ENCODE measurements at places on chromosomes 5 and 9.

DNA sequence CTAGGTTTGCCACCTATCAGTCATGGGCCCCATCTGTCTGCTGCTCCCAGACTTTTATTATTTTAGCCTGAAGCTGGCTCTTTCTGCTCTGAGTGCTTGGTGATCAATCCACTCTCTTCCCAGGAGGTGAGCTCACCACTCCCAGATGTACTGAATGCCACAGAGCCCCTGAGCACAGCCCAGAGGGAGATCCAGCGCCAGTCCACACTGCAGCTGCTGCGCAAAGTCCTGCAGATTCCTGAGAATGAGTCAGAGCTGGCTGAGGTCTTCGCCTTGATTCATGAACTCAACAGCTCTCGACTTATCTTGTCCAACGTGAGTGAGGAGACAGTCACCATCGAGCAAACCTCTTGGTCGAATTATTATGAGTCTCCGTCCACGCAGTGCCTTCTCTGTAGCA lies 36.0 kb downstream of the HMGXB3 start:
- no peak for DNase-seq

- DNase-seq: no peak
These were observed 1148.4 kb downstream of the EFNA5 start for GRCh38 chr5:106522296-106522695.

DNA sequence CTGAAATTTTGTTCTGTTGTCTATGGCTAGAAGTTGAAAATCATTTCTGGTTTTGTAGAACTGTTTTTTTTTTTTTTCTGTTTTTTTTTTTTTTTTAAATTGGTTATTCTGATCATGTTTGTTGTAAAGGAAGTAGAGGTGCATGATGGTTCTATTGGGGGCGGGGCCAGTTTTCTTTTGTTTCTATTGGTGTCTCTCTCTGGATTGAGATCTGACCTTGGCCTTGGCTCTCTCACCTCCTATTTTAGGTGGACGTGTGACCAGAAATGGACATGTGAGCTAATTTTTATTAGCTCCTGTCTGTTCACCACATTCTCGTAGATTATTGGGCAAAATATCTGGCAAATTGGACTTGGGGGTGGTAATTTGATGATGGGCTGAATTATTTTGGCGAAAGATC lies 3.2 kb downstream of the ZNF618 start:
- DNase-seq: no peak

DNA sequence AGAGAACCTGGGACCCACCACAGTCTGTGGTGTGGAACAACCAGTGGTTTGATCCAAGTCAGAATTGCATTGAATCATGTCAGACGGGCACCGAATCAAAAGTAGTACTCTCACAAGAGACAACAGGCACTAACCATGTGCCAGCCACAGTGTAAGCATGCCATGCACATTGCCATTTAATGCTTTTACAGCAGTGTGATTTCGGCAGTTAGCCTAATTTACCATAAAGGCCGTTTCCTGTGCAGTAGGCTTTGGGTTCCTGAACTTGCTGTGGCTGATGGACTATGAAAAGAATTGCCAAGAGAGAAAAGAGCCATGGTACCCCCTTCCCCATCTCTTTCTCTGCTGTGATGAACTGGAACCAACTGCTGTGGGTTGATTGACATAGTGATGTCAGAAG lies 540.6 kb downstream of the EBF1 start:
- no peak for DNase-seq

GRCh38 chr9:30058463-30058862 lies 2326.0 kb upstream of the ACO1 start:
- DNase-seq: no peak

- no peak for DNase-seq
These were observed 20.2 kb upstream of the MTMR12 start for GRCh38 chr5:32332966-32333365.

DNA sequence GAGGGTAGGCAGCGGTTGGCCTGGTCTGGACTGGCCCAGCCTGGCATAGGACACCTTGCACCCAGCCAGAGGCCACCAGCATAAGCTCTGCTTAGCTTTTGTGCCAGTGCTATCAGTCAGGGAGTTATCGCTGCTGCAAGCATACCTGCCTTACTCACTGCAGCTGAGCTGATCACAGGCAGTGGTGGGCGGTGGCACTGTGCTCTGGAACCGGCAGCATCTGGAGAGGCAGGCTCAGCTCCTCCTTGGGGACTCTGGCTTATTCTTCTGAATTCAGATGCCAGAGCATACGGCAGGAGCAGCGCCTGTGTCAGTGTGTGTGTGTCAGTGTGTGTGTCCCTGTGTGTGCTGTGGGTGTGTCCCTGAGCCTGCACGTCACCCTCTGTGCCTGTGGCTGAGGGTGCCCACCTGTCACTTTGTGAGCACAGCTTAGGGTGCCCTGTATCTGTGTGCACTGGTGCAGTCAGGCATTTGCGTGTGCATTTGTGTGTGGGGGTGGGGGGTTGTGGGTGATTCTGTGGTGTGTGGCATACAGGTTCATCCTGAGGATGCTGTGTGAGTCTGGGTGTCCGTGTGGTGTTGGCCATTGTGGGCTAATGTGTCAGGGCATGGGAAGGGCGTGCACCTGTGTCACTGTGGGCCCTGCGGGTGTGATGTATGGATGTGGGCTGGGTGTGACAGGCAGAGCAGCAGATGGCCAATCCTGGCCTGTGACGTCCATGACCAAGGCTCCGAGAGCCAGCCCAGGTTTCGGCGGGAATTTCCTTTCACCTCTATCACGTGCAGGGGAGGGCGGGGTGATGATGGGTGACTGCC lies 23.5 kb downstream of the LMX1B start:
- DNase-seq: peak; percentile 21

DNA sequence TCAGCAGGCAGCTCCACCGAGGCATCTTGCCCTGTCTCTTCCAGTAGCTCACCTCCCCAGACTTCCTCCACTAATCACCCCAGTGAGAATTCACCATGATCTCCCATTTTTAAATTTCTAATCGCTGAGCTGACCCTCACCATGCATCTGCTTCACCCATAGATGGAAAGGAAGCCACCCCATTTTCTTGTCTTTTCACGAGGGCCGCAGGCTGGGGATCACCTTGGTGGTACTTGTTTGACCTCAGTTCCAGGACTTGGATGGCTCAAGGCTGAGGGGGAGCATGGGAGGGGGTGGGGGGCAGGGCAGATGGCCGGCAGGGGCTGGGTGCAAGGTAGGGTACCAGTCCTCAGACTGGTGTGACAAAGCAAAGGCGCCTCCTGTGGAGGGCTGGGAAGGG lies 3.6 kb downstream of the PROP1 start:
- DNase-seq: no peak

- no peak for DNase-seq
These were observed 5.4 kb downstream of the ACTL7B start for GRCh38 chr9:108850293-108850897.

DNA sequence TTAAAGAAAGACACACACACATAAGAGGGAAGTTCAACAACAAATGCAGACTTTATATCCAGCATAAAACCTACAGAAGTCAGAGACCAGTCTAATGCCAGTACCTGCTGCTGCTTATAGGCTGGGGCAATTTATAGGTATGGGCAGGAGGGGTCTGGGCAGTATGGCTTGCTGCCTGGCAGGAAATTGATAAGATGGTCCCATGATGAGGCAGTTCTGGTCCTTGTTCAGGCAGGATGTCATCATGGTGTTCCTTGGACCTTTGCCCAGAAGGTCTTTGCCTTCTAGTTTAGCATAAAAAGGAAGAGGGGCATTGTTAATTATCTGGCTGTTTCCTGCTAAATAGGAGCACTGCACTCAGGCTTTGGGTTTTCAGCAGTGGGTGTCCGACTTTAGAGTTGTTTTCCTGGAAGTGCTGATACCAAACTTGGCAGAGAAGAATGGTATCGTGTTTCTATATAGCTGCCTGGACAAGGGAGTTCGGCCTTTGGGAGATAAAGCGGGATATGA lies 10.4 kb upstream of the PDCD1LG2 start:
- DNase-seq: no peak

GRCh38 chr9:89801742-89802670 lies 197.2 kb downstream of the GADD45G start:
- DNase-seq: no peak

DNA sequence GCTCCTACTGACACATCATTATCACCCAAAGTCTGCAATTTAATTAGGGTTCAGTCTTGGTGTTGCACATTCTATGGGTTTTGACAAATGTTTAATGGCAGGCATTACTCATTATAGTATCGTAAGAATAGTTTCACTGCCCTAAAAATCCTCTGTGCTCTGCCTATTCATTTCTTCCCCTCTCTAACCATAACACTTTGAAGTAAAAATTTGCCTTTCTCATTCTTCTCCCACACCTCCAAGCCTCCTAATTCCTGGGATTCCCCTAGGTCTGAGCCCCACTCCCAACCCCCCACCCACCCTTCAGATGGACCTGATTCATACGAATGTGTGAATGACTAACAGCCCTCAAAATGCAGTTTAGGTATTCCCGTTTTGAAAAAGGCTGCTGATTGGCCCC lies 18.4 kb downstream of the ENC1 start:
- DNase-seq: no peak

GRCh38 chr5:139762615-139763170 lies 32.9 kb upstream of the PSD2 start:
- no peak for DNase-seq

DNA sequence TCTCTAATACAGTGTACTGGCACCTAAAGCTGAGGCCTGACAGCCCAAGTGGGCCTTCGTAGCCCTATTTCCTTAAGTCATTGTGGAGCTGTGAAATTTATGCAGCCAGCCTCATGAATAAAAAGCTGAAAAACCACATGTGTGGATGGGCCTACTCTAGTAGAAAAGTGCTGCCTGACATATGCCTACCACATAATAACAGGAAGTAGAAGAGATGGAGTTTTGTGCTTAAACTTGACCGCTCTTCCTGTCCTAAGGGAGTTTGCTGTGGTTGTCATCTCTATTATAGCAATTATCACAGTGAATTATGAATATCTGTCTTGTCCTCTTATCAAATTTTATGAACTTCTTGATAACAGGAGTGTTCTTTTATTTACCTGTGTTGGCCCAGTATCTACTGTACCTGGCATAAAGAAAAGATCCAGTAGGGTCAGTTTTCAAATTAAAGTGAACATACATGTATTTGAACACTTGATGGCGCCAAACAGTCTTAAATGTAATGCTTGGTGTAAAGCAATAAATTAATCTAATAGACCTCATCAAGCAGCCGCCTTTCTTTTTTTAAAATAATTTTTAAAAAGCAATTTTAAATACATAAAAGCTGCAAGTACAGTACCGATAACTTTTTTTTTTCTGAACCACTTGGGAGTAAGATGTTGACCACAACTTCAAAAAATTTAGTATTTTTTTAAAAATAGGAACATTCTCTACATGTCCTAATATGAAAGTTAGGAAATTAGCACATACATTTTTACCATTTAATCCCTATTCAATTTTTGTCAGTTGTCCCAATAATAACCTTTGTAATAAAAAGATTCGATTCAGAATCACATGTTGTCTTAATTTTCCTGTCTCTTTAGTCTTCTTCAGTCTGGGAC lies 51.0 kb downstream of the FKTN start:
- DNase-seq: no peak

GRCh38 chr5:96975656-96976055 lies 39.8 kb downstream of the LNPEP start:
- no peak for DNase-seq
